GM10248 (cell line): ENCODE measurements at places on chromosomes 16 and 17.

DNA sequence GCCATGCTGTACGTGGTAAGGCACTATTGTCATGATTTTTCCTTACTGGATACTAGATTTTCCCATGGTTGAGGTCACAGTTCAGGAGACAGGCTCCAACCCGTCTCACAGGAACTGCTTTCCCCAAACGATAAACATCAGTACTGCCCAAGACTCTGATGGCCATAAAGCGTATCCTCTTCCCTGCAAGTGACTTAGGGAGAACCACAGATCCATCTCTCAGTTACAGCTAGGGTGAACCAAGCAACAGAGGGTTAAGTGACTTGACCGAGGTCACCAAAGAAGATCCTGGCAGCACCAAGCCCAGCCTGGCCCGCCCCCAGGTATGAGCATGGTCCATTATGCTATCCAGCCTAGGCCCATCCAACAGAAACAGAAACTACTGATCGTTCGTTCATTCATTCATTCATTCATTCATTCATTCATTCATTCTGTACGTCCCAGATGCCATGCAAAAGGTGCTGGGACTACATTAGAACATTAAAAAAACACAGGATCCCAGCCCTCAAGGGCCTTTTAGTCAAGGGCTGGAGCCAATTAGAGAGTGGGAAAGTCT, 31.0 kb downstream of the MYH11 start:
- no peak for DNase-seq

GRCh38 chr17:75876190-75876937, 2.0 kb downstream of the TRIM47 start:
- peak; percentile 55 for DNase-seq

- DNase-seq, result no peak
Observed at GRCh38 chr16:71353736-71354135, 4.8 kb upstream of the CALB2 start.

DNA sequence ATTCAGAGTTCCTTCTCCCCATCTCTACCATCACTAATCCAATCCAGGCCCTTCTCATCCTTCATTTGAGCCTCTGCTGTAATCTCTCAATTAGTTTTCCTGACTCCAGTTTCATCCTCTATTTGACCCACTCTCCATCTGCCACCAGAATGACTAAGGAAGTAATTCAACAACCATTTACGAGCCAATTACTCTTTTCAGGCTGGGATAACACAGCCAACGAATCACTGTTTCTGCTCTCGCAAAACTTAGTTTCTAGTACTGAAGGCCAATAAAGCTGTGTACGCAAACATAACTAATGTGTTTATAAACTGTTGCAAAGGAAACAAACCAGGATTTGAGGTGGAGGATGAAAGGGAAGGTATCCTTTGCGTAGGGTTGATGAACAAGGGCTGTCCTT, 53.7 kb downstream of the MAP2K6 start:
- DNase-seq, result no peak

- no peak for DNase-seq
Observed at GRCh38 chr16:17524656-17525055, 53.9 kb upstream of the XYLT1 start.

- no peak for DNase-seq
Observed at GRCh38 chr17:31492206-31492605, 100.7 kb downstream of the RAB11FIP4 start.

DNA sequence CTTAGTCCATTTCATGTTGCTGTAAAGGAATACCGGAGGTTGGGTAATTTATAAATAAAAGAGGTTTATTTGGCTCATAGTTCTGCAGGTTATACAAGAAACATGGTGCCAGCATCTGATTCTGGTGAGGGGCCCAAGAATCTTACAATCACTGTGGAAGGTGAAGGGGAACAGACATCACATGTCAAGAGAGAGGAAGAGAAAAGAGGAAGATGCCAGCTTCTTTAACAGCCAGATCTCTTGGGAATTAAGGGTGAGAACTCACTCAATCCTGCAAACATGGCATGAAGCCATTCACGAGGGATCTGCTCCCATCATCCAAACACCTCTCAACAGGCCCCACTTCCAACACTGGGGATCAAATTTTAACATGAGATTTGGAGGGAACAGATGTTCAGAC, 49.5 kb downstream of the BMERB1 start:
- no peak for DNase-seq

GRCh38 chr16:49625311-49626065, 230.4 kb downstream of the ZNF423 start:
- DNase-seq, result no peak

- no peak for DNase-seq
Observed at GRCh38 chr17:337866-338265, 14.7 kb downstream of the RPH3AL start.

DNA sequence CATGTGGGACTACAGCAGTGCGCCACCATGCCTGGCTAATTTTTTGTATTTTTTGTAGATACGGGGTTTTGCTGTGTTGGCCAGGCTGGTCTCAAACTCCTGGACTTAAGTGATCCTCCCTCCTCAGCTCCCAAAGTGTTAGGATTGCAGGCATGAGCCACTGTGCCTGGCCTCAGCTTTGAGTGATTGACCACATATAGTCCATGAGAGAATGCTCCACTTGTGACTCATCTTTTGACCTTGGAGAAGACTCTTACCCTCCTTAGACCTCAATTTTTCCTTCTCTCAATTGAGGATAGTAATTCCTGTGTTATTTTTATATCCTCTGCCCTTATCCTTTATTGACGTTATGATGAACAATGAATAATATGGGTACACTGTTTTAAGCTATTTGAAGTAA, 30.9 kb upstream of the DUSP14 start:
- no peak for DNase-seq
